ENCODE measurements at places on chromosomes 7 and 10.

DNA sequence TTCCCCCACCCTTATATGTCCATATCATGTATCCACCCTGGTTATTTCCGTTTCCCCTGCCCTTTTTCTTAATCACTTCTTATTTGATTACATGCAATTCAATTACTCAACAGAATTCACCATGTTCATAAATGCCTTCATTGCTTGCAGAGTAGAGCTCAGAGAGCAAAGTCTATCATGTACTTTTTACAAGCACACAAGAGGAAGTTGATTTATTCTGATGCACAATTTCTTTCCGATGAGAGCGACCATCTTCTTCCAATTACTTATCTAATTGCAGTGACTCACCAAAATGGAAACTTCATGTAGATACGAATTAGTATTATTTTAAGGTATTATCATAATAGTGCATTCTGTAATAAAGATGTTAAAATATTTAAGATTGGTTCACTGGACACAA, 430.5 kb upstream of the KLF6 start:
- DNase-seq = no peak

DNA sequence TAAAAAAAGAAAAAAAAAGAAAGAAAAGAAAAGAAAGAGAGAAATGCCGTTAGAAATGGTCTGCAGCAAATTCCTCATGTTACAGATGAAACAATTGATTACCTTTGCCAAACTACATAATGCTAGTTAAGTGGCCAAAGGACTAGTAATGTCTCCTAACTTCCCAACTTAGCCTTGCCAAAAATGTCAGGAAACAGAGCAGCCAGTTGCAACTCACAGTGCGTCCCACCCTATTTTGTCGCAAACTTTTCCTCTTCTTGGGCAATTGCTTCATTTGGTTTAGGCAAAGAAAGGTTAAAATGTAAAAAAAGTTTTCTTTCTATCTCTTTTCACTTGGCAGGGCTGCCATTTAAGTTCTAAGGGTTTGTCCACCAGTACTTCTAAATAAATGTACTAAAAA, 53.1 kb downstream of the APBB1IP start:
- no peak for DNase-seq

DNA sequence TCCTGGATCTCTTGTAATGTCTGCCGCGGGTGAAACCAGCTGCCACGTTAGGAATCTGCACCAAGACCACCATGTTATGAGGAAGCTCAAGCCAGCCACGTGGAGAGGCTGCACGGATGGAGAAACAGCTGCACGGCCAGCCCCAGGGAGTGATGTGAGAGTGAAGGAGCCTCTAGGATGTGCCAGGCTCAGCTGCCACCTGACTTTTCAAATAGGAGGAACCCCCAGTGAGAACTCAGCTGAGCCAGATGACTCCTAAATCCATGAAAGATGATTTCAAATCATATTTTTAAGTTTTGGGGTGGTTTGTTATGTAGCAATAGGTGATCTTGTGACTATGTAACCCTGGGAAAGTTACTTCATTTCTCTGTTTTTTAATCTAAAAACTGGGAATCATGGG, 71.7 kb downstream of the PRKAG2 start:
- no peak for DNase-seq

- no peak for DNase-seq
Measured at GRCh38 chr10:107739951-107740350, 575.4 kb upstream of the SORCS1 start.

- no peak for DNase-seq
Measured at GRCh38 chr10:10007957-10008356, 1009.7 kb upstream of the CELF2 start.

GRCh38 chr7:142784096-142784495, 13.3 kb downstream of the PRSS2 start:
- peak; percentile 27 for DNase-seq

DNA sequence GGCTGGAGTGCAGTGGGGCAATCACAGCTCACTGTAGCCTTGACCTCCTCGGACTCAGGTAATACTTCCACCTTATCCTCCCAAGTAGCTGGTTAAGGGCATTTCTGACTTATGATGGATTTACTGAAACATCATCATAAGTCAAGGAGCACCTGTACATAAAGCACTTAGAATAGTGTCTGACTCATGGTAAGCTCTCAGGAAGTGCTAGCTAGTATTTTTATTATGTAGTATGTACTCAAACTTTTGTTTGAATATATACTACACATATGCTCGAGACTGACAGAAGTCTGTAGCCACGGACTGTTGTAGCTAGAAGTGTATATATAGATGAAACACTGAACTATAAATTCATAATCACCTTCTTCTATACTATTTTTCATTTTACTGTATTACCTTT, 107.5 kb upstream of the DNAJB12 start:
- no peak for DNase-seq

DNA sequence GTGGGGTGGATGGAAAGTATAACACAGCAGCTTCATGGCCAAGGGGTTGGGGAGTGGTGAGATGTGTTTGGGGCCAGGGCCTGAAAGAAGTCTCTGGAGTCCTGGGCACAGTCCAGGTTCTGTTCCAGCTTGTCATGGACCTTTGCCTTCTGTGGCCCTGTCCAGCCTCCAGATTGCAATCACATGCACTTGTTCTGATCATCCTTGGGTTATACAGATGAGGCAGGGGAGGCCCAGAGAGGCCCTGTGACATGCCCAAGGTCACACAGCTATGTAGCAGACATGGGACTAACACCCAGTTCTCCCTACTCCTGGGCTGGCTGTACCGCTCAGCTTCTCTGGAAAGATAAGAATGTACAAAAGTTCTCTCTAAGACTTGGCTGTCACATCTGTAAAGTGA, 11.7 kb downstream of the VWA2 start:
- no peak for DNase-seq

GRCh38 chr10:71998840-71999194, 34.6 kb downstream of the CHST3 start:
- no peak for DNase-seq

GRCh38 chr7:10192074-10192473, 781.6 kb upstream of the PHF14 start:
- no peak for DNase-seq

GRCh38 chr7:36180121-36180520, 27.1 kb downstream of the EEPD1 start:
- no peak for DNase-seq

GRCh38 chr7:139871331-139871730, 42.3 kb downstream of the TBXAS1 start:
- DNase-seq = no peak

DNA sequence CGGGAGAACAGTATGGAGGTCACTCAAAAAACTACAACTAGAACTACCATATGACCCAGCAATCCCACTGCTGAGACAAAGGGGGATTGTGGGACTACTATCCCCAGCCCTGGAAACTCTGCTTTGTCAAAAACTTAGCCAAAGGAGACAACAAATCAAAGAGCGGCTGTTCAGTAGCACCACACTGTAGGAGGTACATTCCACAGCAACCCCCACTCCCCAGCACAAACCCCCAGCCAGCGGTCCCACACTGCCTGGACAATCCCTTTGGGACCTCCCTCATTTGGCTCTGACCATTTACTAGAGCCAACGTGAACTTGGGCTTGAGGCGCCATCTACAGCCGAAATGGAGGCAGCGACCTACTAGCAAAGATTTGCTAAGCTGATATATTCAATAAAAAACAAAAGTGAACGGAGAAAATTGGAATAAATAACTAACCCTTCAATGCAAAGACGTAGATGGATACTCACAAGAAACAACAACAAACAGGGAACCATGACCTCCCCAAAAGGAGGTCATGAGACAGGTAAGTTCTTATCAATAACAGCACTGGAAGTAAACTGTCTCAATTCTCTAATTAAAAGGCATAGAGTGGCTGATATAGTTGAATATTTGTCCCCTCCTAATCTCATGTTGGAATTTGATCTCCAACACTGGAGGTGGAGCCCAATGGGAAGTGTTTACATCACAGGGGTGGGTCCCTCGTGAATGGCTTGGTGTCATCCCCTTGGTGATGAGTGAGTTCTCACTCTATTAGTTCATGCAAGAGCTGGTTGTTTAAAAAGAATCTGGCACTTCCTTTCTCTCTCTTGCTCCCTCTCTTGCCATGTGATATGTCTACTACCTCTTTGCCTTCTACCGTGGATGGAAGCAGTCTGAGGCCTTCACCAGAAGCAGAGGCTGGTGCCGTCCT, 119.0 kb upstream of the KCNMA1 start:
- peak; percentile 56 for DNase-seq

DNA sequence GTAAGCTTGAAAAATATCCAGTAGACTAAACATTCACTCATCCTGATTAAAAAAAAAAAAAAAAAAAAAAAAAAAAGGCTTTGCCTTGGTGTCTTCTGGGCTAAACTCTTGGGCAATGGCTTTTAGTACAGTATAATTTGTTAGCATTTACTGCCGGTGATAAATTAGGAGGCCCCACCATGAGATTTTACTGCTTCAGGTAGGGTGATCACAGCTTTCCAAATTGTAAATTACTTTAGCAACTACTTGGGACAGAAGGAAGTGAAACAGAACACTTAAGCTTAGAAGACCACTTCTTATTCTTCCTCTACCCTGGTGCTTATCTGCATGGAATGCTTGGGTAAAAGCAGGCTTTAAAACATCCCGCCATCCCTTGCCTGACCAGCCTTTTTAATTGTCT, 152.1 kb downstream of the HIBADH start:
- no peak for DNase-seq

GRCh38 chr7:32761451-32762205, 129.9 kb downstream of the KBTBD2 start:
- no peak for DNase-seq

DNA sequence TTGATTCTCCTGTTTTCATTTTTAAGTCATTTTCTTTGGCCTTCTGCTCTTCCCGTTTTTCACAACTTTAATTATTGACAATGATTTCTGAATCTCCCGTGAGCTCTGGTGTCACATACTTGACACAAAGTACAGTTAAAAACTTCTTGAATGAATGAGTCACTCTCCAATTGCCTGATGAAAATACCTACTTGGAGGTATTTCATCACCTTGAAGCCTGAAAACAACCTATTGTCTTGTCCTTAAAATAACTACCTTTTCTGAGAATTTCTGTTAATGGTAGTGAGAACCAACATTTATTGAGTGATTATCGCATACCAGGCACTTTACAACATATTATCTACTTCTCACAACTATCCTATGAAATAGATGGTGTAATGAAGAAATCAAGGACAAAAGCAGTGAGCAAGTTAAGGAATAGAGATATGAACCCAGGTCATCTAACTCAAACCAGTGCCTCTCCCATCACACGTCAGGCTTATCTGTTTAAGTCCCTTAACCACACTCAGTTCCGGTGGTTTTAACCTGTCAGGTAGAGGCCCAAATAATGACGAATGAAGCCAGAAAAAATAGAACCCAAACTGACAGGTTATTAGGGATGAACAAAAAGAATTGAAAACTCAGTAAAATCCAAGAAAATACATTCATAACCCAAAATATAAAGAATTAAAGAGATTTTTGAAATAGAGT, 11.6 kb downstream of the BET1 start:
- DNase-seq = no peak
